Brain pericyte (primary cell): ENCODE measurements at places on chromosomes 7 and 10.

DNA sequence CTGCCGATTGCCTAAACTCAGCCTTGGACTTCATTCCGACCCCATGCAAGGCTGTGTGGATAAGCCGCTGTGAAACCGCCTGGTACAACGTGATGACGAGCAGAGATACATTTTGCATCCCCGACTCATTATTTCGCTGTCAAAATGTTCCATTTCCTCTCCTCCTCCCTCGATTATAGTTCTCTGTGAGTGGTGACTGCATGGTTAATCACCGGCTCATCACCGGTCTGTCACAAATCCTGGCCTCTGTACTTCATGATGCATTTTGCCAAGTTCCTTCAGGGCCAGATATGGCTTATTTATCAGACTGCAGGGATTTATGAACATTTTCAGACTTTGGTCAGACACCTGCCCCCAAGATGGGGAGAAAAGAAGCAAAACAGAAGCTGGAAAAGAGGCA, 461.6 kb upstream of the DPP6 start:
- DNase-seq, result no peak

DNA sequence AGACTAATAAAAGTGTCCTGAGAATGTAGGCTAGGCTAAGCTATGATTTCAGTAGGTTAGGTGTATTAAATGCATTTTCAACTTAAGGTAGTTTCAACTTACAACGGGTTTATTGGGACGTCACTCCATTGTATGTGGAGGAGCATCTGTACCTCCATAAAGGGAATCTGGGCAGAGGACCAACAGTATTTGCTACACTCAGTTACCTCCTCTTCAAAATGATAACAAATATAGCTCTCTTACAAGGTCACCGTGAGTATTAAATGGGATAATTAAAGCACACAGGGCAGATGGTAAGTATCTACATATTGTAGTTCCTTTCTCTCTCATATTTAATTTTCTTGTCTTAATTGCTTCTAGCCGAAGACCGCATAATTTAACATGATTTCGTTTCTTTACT, 59.0 kb upstream of the FGL2 start:
- no peak for DNase-seq

DNA sequence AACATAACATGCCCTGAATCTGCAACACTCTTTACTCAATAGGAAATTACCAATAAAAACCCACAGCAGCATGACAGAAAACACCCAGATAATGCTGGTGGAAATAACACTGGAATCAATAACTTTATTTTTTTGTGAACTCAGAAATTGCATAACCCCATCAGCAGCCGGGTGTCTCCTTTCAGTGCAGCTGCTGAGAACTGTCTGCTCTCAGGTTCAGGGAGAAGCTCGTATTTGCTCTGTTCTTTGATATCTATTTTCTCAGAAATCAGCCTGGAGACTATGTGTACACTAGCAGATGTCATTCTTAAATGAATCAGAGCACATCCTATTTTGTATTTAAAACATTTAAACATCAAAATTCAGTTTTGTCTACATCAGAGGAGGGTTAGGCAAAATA, 506.0 kb downstream of the POM121L12 start:
- DNase-seq, result no peak

- peak; percentile 20 for DNase-seq
Observed at GRCh38 chr7:28530175-28530802, 118.0 kb downstream of the CREB5 start.

- no peak for DNase-seq
Observed at GRCh38 chr10:131647789-131648188, 253.0 kb upstream of the PPP2R2D start.

GRCh38 chr7:37927773-37928444, 7.5 kb downstream of the EPDR1 start:
- no peak for DNase-seq

DNA sequence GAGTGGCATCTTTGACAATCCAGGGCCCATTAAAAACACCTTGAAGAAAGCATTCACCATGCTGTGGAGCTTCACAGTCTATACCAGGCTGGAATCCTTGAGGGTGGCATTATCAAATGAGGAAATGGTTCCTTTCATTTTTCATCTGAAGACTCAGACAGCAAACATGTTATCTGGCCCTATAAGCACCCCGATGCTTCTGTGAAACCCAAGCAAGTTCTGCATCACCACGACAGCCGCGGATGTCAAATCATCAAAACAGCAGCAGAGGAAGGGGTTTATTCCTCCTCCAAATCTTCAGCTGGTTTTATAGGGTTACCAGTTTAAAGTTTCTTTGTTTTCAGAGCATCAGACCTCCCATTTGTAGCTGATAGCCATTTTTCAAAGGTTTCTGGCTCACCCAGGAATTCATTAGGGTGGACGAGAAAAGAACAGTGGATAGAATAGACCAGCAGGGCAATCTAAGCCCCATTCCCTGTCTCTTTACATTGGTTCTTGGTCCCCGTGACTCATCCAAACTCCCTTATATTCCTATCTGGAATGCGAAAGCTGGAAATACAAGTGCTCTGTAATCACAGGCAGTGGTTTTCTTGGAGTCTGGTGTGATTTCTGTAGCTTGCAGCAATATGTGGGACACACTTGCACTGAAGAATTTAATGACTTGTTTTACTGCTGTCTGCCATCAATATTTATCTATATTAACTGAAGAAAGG, 217.9 kb downstream of the SKAP2 start:
- no peak for DNase-seq

DNA sequence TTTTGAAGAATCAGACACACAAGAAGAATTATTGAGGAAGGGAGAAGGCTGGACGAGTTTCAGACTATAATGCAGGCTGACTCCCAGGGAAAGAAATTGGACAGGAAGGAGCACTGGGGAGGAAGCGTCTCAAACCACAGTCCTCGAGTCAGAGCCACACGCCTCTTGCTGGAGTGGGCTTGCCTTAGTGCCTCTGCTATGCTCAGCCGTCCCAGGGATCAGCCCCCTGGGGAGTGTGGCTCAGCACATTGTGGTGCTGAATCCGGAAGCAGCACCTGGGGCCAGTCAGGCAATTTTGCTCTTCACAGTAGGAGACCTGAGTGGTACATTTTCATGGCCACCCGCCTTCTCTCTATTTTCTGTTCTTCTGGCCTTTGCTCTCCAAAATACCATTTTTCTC, 67.4 kb upstream of the SLC35G1 start:
- DNase-seq, result no peak

DNA sequence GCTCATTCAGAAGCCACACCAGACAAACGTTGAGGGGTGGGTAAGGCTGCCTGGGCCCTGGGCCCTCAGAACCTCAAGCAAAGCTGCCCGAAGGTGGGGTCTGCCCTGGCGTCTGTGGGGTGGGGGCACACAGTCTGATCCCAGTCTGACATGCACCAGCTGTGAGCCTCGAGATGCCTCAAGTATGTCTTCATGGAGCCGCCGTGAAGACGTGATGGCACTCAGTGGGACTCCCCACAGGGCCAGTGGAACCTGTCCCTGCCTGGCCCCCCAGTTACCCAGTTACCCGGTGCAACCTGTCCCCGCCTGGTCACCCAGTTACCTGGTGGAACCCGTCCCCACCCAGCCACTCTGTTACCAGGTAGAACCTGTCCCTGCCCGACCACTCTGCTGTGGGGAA, 351.2 kb downstream of the PTPRN2 start:
- no peak for DNase-seq

GRCh38 chr10:24427678-24428409, 218.9 kb downstream of the KIAA1217 start:
- no peak for DNase-seq

- DNase-seq, result no peak
Observed at GRCh38 chr7:108097703-108098102, 32.5 kb downstream of the LAMB4 start.
